ENCODE measurements at places on chromosomes 4 and X.

GRCh38 chr4:154329268-154329868 is 162.2 kb downstream of the DCHS2 start:
- H3K4me3 ChIP-seq = no peak overlapping the region
- peaks cover 7% of the 10 kb centered on the region for H3K4me1 ChIP-seq
- peaks cover 5% of the 10 kb centered on the region for H3K27me3 ChIP-seq
- no peak for DNase-seq

- H3K27me3 ChIP-seq = no peaks in the 10 kb centered on the region
- peak; percentile 35 for DNase-seq
- H3K36me3 ChIP-seq = no peaks in the 10 kb centered on the region
- H3K4me1 ChIP-seq = 0 out of 2 replicates have a peak, but pooled peaks cover 5% of the 10 kb centered on the region
- H3K4me3 ChIP-seq = no peak overlapping the region
- H3K27ac ChIP-seq = no peak overlapping the region
Observed at GRCh38 chr4:39124885-39125599, 57.3 kb upstream of the WDR19 start.

- H3K36me3 ChIP-seq = no peaks in the 10 kb centered on the region
- no peak overlapping the region for H3K27ac ChIP-seq
- DNase-seq = no peak
- H3K4me3 ChIP-seq = no peak overlapping the region
Observed at GRCh38 chr4:186021461-186022167, 47.3 kb upstream of the TLR3 start.

- no peaks in the 10 kb centered on the region for H3K27me3 ChIP-seq
- no peak overlapping the region for H3K4me3 ChIP-seq
- H3K27ac ChIP-seq = no peak overlapping the region
- DNase-seq = no peak
- no peaks in the 10 kb centered on the region for H3K36me3 ChIP-seq
- no peaks in the 10 kb centered on the region for H3K4me1 ChIP-seq
Observed at GRCh38 chrX:7582191-7582590, 260.8 kb upstream of the VCX start.

GRCh38 chr4:125948021-125948420 is 633.3 kb downstream of the FAT4 start:
- H3K36me3 ChIP-seq = no peaks in the 10 kb centered on the region
- no peak overlapping the region for H3K27ac ChIP-seq
- no peak for DNase-seq
- H3K4me3 ChIP-seq = no peak overlapping the region
- H3K27me3 ChIP-seq = no peaks in the 10 kb centered on the region

GRCh38 chr4:680091-680490 is 5.7 kb downstream of the MYL5 start:
- no peaks in the 10 kb centered on the region for H3K27me3 ChIP-seq
- H3K4me1 ChIP-seq = peaks cover 36% of the 10 kb centered on the region
- no peak overlapping the region for H3K4me3 ChIP-seq
- no peak for DNase-seq

- H3K4me3 ChIP-seq = no peak overlapping the region
- no peak overlapping the region for H3K27ac ChIP-seq
- DNase-seq = no peak
- no peaks in the 10 kb centered on the region for H3K4me1 ChIP-seq
Observed at GRCh38 chr4:13905543-13905942, 278.0 kb upstream of the BOD1L1 start.

GRCh38 chr4:188032170-188032569 is 36.6 kb downstream of the ZFP42 start:
- H3K36me3 ChIP-seq = no peaks in the 10 kb centered on the region
- H3K27me3 ChIP-seq = no peaks in the 10 kb centered on the region

GRCh38 chrX:13647709-13648212 is 5.2 kb upstream of the TCEANC start:
- no peaks in the 10 kb centered on the region for H3K27me3 ChIP-seq
- H3K4me3 ChIP-seq = no peak overlapping the region
- no peak overlapping the region for H3K27ac ChIP-seq
- H3K4me1 ChIP-seq = no peaks in the 10 kb centered on the region
- no peaks in the 10 kb centered on the region for H3K36me3 ChIP-seq

DNA sequence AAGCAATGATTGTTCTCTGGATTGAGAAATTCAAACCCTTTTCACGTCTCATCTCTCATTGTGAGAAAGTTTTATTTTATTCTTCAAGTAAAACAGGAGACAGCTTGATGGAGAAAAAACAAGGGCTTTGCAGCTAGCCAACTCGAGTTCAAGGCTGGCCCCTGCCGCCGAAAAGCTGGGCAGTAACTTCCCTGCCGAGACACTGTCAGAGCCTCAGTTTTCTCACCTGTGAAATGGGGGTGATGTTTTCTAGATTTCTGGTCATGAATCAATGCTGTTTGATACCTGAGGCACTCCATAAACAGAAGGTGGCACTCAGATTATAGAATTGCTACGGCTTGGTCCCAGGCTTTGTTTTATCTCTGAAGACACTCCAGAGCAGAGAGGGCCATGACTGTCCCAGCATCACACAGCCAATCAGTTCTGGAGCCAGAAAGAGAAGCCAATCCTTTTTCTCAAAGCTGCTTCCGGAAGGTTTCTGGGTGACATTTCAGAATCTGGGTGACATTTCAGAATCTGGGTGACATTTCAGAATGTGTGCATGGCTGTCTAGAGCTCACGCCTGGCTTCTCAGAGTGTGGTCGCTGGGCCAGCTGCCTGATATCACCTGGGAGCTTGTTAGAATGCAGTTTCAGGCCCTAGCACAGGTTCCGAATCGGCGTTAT is 33.2 kb downstream of the HMX1 start:
- no peaks in the 10 kb centered on the region for H3K4me1 ChIP-seq
- H3K4me3 ChIP-seq = no peak overlapping the region
- H3K36me3 ChIP-seq = no peaks in the 10 kb centered on the region
- H3K27me3 ChIP-seq = no peaks in the 10 kb centered on the region
- no peak overlapping the region for H3K27ac ChIP-seq

Data from GM12878 (cell line).